ENCODE measurements at places on chromosomes 4 and X. TPM values are rescaled to one million over a fixed set of nuclear protein-coding genes. Genes with fewer than 3 reads are reported as not detected.

DNA sequence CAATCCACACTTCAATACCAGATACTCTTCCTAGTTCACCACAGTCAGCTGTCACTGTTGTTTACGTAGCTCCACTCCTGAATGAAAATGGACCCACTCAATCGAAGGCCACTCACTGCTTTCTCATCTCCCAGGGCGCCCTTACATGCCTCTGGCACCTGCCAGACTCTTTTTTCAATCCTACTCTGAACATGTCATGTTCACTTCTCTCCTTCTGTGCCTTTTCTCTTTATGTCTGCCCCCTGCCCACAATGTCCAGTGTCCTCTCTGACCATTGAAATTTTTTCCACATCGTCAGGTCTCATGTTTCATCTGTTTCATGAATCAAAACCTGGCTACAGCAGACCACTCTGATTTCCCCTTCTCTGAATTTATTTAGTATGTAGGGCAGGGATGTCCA, 1.3 kb upstream of the MGAT4D start:
- peaks cover 5% of the 10 kb centered on the region for H3K4me1 ChIP-seq
- DNase-seq: no peak
- H3K27me3 ChIP-seq: peaks cover 65% of the 10 kb centered on the region

Gene RASSF6
- total RNA-seq: not detected

Gene PHOX2B
- not detected for total RNA-seq

DNA sequence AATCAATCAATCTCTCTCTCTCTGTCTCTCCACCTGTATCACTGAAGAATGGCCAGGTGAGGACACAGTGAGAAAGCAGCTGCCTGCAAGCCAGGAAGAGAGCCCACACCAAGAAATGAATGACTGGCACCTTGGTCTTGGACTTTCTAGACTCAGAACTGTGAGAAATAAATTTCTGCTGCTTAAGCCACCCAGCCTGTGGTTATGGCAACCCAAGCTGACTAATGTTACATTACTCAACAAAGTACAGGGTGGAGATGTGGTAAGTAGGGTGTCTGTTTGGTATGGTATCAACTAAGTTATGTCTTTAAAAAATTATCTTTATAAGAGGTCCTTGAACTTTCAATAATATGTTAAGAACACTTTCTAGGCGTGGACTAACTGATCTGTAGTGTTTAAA, 159.3 kb downstream of the EPHA5 start:
- H3K27me3 ChIP-seq: no peaks in the 10 kb centered on the region
- H3K4me1 ChIP-seq: no peaks in the 10 kb centered on the region
- no peaks in the 10 kb centered on the region for H3K36me3 ChIP-seq
- DNase-seq: no peak

DNA sequence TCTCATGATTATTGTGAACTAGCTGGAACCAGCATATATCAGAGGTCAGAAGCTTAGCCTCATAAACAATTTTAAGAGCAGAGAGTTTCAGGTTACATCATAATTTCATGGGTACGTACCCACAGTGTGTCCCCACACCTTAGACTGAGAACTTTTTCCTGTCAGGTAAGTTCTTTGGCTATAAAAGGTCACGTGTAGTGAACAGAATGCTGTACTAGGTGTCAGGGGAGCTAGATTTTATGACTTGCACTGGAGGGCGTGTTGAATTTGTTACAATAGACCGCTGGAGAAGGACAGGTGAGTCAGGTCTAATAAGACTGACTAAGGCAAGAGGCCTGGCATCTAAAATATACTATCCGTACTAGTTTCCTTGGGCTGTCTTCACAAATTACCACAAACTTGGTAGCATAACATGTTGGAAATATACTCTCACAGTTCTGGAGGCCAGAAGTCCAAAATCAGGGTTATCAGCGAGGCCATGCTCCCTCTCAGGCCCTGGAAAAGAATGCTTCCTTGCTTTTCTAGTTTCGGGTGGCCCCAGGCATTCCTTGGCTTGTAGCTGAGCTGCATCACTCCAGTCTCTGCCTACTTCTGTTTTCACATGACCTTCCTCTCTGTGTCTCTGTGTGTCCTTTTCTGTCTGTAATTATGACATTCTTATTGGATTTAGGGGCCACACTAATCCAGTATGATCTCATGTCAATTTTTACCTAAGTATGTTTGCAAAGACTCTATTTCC, 512.0 kb upstream of the NR3C2 start:
- H3K27me3 ChIP-seq: no peaks in the 10 kb centered on the region
- H3K4me1 ChIP-seq: no peaks in the 10 kb centered on the region
- no peak overlapping the region for H3K27ac ChIP-seq
- DNase-seq: no peak
- H3K36me3 ChIP-seq: no peaks in the 10 kb centered on the region

GRCh38 chr4:168588916-168589531, 92.2 kb downstream of the PALLD start:
- H3K27me3 ChIP-seq: peaks cover 16% of the 10 kb centered on the region
- no peaks in the 10 kb centered on the region for H3K36me3 ChIP-seq
- no peak for DNase-seq
- no peak overlapping the region for H3K27ac ChIP-seq

Gene PCDH11X
- total RNA-seq: not detected

All from activated CD4-positive, alpha-beta T cell treated with anti-CD3 and anti-CD28 coated beads, Interleukin-2, amount 10 ng/mL, durations not matched to agents 7 days and 5 days (primary cell).